ENCODE measurements at places on chromosomes 6 and 20. TPM values are rescaled to one million over a fixed set of nuclear protein-coding genes. Genes with fewer than 3 reads are reported as not detected.
A peak's percentile ranks its signal among the peaks of the same experiment; 100 is the strongest.

- DNase-seq, result no peak
- peaks cover 14% of the 10 kb centered on the region for H3K4me1 ChIP-seq
- no peak overlapping the region for H3K4me3 ChIP-seq
- H3K27me3 ChIP-seq, result no peaks in the 10 kb centered on the region
- H3K27ac ChIP-seq, result no peak overlapping the region
- no peaks in the 10 kb centered on the region for H3K36me3 ChIP-seq
These were observed 201.8 kb downstream of the ARID1B start for GRCh38 chr6:156978948-156979347.

GRCh38 chr6:52887910-52888524 lies 21.5 kb downstream of the GSTA3 start:
- H3K27me3 ChIP-seq, result no peaks in the 10 kb centered on the region
- H3K27ac ChIP-seq, result no peak overlapping the region
- H3K4me3 ChIP-seq, result no peak overlapping the region
- DNase-seq, result no peak
- H3K4me1 ChIP-seq, result no peaks in the 10 kb centered on the region
- H3K36me3 ChIP-seq, result no peaks in the 10 kb centered on the region

DNA sequence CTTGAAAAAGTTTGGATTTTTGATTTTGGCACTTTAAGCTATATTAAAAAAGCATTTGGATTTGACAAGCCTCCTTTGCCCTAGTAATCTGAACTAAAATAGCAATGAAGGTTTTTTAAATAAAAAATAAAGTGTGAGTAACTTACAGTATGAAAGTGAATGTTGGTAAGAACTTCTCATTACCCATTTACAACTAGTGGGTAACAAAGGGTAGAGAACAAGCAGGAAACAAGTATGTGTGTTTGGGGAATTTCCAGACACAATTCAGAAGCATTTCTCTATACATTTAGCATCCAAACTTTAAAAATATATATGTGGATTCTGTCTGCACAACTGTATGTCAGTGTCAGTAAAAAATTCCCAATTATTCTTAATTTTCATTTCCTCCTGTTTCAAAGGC lies 2.9 kb downstream of the TMEM30A start:
- no peaks in the 10 kb centered on the region for H3K36me3 ChIP-seq
- H3K27ac ChIP-seq, result peak overlapping the region; percentile 20
- DNase-seq, result no peak
- H3K4me1 ChIP-seq, result peaks cover 72% of the 10 kb centered on the region
- H3K27me3 ChIP-seq, result no peaks in the 10 kb centered on the region

The RAB44 gene
- total RNA-seq, result 3.1 TPM

The MCM3 gene
- 35.9 TPM for total RNA-seq

The HSPA12B gene
- 21.9 TPM for total RNA-seq

Measured in upper lobe of left lung (tissue), 6 donors.